Activated CD4-positive, alpha-beta T cell treated with anti-CD3 and anti-CD28 coated beads for 24 hours (primary cell): ENCODE measurements at places on chromosomes 7 and 10.

GRCh38 chr10:59704630-59705029 is 5.0 kb downstream of the SLC16A9 start:
- DNase-seq, result no peak

DNA sequence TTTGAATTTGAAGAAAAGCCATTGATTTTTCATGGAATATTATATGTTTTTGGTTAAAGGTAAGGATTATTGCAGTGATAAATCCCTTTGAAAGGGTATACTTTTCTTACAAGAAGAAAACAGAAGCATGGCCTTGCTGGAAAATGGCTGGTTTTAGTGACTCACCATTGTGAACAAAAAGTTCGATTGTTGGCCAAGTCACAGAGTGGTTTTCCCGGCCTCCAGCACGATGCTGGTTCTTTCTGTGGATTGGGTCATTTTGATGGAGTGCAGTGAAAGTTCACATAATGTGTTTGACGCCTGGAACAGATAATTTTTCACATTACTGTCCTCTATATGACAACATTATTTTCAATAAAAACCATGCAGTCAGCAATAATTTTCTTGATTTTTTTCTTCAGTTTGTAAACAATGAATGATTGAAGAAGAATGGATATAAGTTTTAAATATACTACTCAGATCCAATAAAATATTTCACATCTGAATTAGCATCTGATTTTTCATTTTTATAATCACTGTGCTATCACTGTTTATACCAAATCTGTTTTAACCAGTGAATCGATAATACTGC is 60.9 kb downstream of the RBM20 start:
- no peak for DNase-seq

DNA sequence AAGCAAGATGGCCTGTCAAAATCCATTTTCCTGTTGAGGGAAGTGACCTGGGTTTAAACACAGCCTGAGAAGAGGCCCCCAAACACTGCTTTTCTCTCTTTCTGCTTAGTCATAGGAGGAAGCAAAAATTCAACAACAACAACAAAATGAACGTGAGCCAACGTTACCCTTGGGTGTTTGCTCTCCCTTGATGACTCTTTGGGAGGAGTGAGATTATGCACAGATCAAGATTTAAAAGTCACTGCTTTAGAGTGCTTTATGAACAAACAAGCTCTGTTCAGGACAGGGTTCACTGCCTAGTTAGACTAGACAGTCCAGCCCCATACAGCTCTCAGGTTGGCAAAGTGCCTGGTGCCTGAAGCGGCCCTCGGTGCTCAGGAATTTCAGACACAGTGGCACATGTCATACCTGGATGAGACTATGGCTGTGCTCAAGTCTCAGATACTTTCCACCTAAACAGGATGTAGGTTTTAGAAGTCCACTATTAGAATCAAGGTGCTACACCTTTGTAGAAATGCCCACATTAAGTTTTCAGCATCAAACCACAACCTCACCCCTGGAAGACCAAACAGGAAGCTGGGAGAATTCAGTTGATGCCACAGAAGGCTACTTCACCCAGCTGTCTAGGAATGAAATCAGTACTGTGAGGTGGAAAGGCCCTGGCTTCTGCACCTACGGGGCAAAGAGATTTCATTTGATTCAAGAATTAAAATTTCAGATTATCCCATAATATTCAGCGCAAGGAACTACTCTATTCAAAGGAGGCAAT is 38.7 kb downstream of the DENND11 start:
- no peak for DNase-seq

GRCh38 chr7:33039257-33039902 is 23.2 kb downstream of the NT5C3A start:
- no peak for DNase-seq

- DNase-seq, result no peak
Measured at GRCh38 chr10:15868006-15868405, 7.7 kb upstream of the MINDY3 start.

- no peak for DNase-seq
Measured at GRCh38 chr7:67766906-67767410, 770.3 kb downstream of the TYW1 start.
